ENCODE measurements at places on chromosomes 13 and 19.

GRCh38 chr19:8161135-8161646 is 11.8 kb upstream of the FBN3 start:
- peak; percentile 93 for DNase-seq

GRCh38 chr13:111210544-111211469 is 95.7 kb downstream of the ARHGEF7 start:
- DNase-seq: peak; percentile 47

GRCh38 chr19:19860756-19861390 is 4.8 kb upstream of the ZNF253 start:
- peak; percentile 83 for DNase-seq

GRCh38 chr19:13718733-13719132 is 45.6 kb upstream of the MRI1 start:
- DNase-seq: peak; percentile 76

DNA sequence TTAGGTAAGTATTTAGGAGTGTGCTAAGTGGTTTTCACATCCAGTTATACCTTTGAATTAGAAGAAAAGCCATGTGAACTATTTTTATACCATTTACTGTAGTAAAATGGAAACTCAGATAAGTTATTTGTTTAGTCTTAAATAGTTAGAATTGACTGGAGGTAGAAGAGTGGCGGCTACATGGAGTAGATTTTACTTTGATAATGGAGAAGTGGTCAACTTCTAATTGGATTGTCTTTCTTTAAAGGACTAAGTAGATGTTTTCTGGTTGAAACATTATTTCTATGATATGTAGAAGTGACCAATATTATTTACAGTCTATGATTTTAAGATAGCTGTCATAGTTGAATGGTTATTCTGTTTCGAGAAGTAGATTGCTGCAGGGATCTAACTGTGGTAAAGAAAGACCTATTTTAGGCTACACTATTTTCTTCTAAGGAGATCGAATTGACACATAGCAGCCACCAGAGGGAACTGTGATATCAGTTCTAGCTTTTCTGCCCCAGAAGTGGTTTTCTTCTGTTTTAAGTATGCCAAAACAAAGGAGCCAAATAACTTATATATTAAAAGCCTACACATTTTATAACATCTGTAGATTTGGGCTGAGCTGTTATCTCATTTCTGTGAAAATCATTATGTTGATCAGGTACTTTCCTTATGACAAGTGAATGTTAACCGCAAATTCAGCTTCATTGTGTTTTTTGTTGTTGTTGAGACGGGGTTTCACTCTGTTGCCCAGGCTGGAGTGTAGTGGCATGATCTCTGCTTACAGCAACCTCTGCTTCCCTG is 26.1 kb downstream of the ZMYM2 start:
- DNase-seq: no peak

DNA sequence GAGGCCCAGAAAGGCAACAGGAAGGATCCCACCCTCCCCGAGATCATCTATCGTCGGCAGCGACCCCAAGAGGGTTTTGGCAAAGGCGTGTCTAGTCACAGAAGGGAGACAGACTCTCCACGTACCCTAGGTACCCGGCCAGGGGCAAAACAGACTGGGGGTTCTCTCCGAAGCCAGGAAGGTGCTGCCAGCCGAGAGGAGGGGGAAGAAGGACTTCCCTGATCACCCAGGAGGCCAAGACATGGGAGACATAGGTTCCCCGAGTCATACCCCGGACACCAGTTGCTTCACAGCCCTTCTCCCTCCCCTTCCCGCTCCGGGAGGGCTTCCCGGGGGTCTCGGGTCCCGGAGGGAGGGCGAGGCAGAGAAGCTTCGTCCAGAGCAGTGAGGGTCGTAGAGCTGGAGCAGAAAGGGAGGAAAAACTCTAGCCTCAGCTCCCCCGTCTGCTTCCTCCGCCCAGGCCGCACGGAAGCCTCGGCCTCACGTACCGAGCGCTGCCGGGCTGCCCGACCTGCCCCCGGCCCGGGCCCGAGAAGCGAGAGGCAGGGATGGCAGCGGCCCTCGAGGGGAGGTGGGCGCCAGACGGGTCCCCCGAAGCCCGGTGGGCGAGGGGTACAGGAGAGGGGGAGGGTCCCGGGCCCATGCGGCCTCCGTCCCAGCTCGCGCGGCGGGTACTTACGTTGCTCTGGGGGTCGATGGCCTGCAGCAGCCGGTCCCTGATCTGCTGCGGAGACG is 644 bp downstream of the MED26 start:
- no peak for DNase-seq

DNA sequence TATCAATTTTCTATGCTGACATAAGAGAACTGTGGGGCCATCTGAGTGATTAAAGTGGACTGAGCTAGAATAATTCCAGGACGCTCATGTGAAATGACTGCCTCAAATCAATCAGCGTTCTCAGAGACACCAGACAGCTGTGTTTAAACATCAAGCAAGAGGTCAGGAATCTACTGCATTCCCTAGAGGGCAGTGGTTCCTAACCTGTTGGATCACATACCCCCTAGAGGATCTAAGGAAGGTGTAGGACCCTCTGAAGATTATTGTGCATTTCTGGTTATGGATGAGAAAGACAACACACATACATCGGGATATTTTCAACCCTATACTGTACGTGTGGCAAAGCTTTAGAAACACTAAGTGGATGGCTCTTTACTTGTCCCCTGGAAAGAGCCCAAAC is 51.8 kb upstream of the FREM2 start:
- no peak for DNase-seq

Measured in NCI-H2029 (cell line).